Substantia nigra (tissue), 51 donors: ENCODE measurements at places on chromosomes 4 and X.

DNA sequence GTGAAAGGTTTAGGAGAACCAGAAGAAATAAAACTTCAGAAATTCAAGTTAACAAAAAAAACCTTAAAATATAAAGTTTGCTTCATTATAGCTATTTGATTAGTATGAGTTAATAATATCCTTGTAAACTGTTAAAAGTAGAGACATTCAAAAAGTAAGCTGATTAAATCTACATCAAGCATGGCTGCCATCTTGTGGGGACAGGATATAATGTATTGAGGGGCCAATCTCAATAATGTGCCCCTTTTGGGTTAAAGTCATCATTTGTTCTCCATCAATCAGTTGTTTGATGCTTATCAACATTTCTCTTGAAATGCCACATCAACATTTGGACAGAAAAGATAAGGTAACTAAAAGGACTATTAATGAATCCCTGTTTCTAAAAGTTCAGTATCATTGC lies 4.6 kb upstream of the GRID2 start:
- no peak for DNase-seq

DNA sequence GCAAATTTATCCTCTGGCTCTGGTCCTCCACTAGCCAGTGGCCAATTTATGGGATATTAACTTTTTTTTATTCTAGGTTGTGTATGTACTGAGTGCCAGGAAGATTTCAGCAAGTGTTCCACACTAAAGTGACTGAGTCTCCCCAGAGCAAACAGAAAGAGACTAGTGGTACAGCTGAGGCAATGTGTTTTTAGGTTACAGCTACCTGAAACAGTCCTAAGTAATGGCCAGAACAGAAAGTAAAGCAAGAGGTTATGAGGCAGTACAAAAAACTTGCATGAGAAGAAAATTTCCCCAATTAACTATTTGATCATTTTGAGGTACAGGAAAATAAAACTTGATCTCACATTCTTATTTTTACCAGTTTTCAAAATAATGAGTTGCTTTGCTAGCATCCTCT lies 31.2 kb downstream of the PRDM8 start:
- no peak for DNase-seq

- DNase-seq, result no peak
Measured at GRCh38 chr4:159150396-159150795, 47.5 kb downstream of the RAPGEF2 start.

- DNase-seq, result no peak
Measured at GRCh38 chrX:11619441-11619840, 46.3 kb downstream of the ARHGAP6 start.

GRCh38 chrX:3943965-3944364 lies 230.5 kb upstream of the PRKX start:
- DNase-seq, result no peak

- DNase-seq, result no peak
Measured at GRCh38 chr4:188941524-188942119, 802.4 kb downstream of the TRIML1 start.

- no peak for DNase-seq
Measured at GRCh38 chrX:68175562-68175961, 257.7 kb downstream of the OPHN1 start.

DNA sequence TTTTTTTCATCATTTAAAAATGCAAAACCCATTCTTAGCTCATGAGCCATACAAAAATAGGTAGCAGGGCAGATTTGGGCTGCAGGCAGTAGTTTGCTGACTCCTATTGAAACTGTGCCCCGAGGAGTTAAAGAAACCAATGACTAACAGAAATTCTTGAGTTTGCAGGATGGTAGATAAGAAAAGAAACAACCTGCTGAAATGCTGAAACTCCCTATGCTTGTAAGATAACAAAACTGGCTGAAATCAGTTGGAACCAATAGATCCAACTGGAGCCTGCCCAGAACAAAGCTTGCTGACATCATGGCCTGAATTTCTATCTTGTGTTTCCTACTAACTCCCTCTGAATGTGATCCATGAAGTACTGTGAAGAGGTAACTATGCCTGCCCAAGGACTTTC lies 68.6 kb downstream of the ANOS1 start:
- DNase-seq, result no peak

GRCh38 chrX:3527166-3527565 lies 180.7 kb upstream of the MXRA5 start:
- DNase-seq, result no peak

- no peak for DNase-seq
Measured at GRCh38 chr4:124183926-124184325, 528.6 kb downstream of the ANKRD50 start.

DNA sequence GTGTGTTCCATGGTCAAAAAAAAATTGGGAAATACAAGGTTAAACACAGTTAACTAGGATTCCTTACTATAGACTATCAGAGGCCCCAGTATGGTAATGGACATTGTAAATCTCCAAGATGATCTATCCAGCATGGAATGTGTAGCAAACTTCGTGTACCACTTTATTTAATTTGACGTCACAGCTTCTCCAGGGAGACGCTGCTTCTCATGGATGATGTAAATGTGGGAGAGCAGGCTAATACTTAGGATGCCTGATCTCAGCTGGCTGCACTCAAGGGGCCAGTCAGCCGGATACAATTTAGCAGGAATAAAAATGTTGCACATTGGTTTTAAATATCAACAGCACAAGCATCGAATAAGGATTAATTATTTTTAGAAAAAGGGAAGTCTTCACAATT lies 111.7 kb upstream of the HPF1 start:
- no peak for DNase-seq

GRCh38 chr4:154560824-154561231 lies 2.0 kb upstream of the FGB start:
- DNase-seq, result no peak

- no peak for DNase-seq
Measured at GRCh38 chr4:67475155-67475554, 70.1 kb downstream of the CENPC start.

GRCh38 chr4:81465406-81466340 lies 6.0 kb downstream of the RASGEF1B start:
- no peak for DNase-seq

DNA sequence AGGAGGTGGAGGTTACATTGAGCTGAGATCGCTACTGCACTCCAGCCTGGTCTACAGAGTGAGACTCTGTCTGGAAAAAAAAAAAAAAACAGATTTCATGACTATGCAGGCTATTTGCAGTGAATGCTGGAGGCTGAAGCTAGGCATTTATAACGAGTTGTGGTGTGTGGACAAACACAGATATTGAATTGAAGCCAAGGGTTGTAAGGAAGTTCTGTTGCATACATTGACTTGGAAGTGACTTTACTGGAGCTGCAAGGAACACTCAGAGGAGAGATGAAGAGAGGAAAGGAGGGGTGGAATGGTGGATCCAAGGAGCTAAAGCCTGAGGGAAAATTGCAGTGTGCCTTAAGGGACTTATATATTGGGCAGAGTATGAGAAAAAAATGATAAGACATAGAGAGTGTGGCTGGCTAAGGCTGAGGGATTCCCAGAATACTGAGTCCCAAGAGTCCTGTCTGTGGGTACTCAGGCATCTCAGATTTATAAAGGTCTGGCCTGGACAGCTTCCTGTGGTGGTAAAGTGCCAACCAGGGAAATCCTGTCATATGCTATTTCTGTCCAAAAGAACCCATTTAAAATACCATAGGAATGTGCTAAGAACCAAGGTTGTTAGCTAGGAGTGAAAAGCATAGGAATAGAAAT lies 87.8 kb upstream of the GUCY1A1 start:
- no peak for DNase-seq

- DNase-seq, result no peak
Measured at GRCh38 chrX:110399497-110399896, 40.8 kb downstream of the RTL9 start.

DNA sequence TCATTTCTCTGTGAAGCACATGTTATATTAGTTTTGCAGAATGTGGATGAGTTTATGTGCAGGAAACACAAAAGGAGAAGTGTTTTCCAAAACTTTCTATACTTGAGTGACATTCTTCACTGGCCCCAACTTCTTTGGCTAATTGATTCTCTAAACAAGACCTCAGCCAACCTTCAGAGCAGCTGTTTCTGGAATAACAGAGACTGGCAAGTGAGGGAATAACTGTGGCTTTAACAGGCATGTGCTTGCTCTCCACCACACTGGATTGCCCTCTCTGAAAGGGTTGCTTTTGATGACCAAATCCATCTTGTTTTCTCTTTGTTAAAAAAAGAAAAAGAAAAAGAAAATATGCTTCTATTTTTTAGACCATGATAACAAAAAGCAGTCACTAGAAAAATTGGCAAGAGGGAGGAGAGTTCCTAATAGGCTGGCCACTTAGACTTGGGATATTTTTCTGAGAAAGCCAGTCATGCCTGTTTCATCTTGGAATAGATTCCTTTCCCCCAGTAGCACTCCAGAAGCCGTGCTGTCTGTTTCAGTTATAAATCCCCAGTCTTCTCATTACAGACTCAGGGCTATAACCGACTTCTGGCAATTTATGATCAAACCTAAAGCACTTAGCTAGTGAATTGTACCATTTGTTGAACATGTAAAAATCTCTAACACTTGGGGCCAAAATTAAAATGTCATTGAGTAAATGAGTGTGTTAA lies 295.0 kb upstream of the NR3C2 start:
- no peak for DNase-seq

DNA sequence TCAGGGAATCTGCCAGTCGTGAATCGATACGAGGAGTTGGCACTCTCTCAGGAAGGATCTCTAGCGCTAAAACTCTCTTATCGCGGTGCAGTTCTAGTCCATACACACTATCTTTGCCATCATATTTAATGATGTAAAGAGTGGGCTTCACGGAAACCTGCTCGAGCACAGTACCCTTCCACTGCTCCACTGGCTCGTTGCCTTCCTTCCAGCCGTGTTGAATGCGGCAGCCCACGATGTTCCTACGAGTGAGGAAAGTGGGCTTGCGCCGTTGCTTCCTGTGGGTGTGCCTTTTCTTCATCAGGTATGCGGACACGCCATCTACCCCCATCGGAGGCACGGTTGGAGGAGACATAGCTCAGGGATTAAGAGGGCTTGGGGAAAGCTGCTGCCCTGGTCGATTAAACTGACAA lies 661 bp downstream of the SPIN4 start:
- DNase-seq, result peak; percentile 0
